Stimulated activated memory B cell treated with anti-CD40 and anti-IgM and Interleukin-4, amounts not matched to agents 10 μg/mL and 1 μg/mL and 100 μg/mL, for 72 hours (primary cell): ENCODE measurements at places on chromosomes 3 and 15.

GRCh38 chr3:26292780-26293179, 329.8 kb upstream of the LRRC3B start:
- no peak for ATAC-seq

DNA sequence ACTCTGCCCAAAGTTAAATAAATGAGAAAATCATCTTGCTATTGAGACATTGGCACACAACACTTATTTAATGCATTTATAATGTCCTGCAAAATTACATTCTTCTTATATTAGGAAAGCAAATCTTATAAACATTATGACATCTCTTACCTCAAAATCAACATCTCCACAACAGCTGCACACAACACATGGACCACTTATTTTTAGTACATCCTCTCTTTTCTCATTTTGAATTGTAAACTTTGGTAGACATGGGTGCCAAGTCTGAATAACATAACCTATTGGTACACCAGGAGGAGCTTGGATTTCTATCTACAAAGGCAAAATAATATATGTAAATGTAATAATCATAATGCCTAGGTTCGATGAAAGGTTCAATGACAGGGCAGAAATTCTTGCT, 23.0 kb downstream of the PLSCR1 start:
- ATAC-seq = no peak

- peak; percentile 17 for ATAC-seq
Measured at GRCh38 chr3:128001576-128001975, 50.7 kb upstream of the SEC61A1 start.

- ATAC-seq = peak; percentile 73
Measured at GRCh38 chr15:68389936-68390817, 41.8 kb downstream of the ITGA11 start.

- ATAC-seq = no peak
Measured at GRCh38 chr15:88431441-88431840, 35.7 kb downstream of the MRPL46 start.

DNA sequence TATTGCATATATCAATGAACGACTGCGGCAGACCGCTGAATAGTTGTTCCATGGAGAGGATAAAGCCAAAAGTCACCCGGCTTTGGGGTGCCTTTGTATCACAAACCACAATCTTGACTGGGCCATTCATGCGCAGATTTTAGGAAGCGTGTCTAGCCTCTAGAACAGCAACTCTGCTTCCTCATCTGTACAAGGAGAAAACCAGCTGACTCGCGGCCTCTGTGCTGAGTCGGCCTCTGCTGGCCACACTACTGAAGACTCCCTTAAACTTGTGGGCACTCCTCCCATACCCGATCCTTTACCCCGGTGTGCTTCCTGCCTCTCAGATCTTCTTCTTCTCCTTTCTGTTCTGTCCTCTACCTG, 872 bp downstream of the DLEC1 start:
- peak; percentile 89 for ATAC-seq

DNA sequence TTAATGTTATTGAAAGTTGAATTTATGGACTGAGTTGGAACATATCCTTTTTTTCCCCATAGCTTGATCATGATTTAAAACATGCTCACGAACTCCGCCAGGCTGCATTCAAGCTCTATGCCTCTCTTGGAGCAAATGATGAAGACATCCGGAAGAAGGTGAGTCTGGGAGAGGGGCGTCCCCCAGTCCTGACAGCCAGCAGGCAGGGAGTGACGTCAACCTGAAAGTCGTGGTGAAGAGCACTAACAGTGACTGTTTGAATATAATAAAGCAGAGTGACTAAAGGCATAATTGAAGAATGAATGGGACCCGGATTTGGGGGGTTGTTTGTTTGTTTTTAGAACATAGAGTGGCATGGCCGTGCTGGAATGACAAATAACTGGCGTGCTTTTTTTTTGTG, 57.9 kb downstream of the ARMC8 start:
- no peak for ATAC-seq

DNA sequence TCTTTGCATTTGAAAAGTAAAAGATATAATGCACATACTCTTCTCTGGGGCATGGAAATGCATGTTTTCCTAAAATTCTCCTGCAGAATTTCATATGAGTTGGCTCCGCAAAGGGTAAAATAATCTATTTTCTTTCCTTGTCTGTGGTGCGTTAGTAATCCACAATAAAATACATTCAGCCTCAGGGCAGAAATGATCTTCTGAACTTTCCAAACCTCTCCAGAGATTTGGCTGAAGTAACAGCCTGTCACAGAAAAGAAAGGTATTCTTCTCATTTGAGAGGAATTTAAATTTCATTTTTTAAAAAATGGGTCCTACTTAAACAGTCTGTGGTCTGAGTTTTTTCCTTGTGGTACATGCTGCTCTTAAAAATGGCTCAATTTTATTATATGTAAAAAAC, 182.7 kb upstream of the DCBLD2 start:
- no peak for ATAC-seq

- no peak for ATAC-seq
Measured at GRCh38 chr15:90074916-90075315, 27.4 kb downstream of the IDH2 start.

DNA sequence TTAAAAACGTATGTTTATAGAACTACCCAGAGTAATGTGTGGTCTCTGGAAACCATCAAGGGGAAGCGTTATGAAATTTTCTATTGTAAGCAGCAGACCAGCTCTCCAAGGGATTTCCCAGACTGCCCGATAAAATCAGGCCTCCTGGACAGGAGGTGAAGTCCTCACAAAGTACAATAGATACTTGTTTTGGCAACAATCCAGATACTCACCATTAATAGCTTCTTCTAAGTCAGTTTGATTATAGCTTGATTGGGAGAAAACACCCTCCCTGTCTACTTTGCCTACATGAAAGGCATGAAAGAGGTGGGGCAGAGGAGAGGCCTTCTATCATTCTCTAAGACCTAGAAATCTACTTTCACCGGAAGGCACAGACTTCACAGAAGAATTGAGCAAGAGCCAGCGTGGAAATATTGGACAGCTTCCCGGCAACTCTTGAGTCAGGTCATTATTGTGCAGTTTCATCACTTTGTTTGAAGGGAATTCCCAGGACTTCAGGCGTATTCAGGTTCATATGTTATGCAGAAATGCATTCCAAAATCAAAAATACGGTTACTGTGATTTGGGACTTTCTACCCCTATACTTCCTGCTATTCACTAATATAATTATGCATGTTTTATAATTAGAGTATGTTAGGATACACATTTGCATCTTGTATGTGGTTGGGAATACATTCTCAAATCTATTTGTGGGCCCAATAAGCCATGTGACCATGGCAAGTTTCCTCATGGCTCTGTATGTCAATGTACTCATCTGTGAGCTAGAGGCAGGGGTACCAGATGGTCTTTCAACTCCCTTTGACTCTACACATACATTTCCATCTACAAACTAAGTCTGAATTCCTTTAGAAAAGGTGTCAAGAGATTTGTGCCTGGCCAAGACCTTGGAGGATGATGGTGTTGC, 103.5 kb downstream of the CD47 start:
- no peak for ATAC-seq

GRCh38 chr3:51992017-51992682, 3.5 kb downstream of the RPL29 start:
- ATAC-seq = no peak
